ENCODE measurements at places on chromosomes 3 and 15.

GRCh38 chr3:173538410-173538809, 140.9 kb downstream of the NLGN1 start:
- no peaks in the 10 kb centered on the region for H3K27me3 ChIP-seq
- H3K4me3 ChIP-seq: no peak overlapping the region
- H3K4me1 ChIP-seq: no peaks in the 10 kb centered on the region
- H3K36me3 ChIP-seq: no peaks in the 10 kb centered on the region
- H3K27ac ChIP-seq: no peak overlapping the region

- no peak for DNase-seq
- no peak overlapping the region for H3K27ac ChIP-seq
- H3K36me3 ChIP-seq: no peaks in the 10 kb centered on the region
- no peaks in the 10 kb centered on the region for H3K4me1 ChIP-seq
- no peaks in the 10 kb centered on the region for H3K27me3 ChIP-seq
- no peak overlapping the region for H3K4me3 ChIP-seq
Measured at GRCh38 chr15:32998979-32999672, 195.4 kb downstream of the FMN1 start.

DNA sequence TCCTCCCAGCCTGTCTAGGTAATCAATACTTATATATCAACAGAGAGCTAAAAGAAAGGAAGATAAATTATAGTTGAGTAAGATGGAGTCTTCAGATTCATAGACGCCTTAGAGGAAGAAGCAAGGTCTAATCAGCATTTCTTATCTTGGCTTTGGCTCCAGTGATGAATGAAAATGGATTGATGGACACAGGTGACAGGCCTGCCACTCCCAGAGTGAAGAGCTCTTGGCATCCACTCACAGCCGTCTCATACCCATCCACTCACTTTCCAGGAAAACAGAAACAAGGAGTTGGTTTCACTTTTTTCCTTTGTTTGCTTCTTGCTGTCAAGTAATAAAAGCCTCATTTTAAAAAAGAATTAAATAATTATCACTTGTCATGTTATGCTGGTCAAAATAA, 168.2 kb downstream of the MFSD1 start:
- no peaks in the 10 kb centered on the region for H3K4me1 ChIP-seq
- no peak overlapping the region for H3K4me3 ChIP-seq
- H3K27me3 ChIP-seq: no peaks in the 10 kb centered on the region
- DNase-seq: no peak
- no peaks in the 10 kb centered on the region for H3K36me3 ChIP-seq
- no peak overlapping the region for H3K27ac ChIP-seq

- no peak overlapping the region for H3K4me3 ChIP-seq
- H3K4me1 ChIP-seq: no peaks in the 10 kb centered on the region
- no peaks in the 10 kb centered on the region for H3K27me3 ChIP-seq
Measured at GRCh38 chr3:90040554-90040953, 933.1 kb downstream of the EPHA3 start.

- H3K27me3 ChIP-seq: no peaks in the 10 kb centered on the region
- peaks cover 61% of the 10 kb centered on the region for H3K36me3 ChIP-seq
- H3K4me3 ChIP-seq: no peak overlapping the region
- no peak for DNase-seq
- H3K4me1 ChIP-seq: peaks cover 8% of the 10 kb centered on the region
Measured at GRCh38 chr3:66377800-66378199, 123.0 kb downstream of the LRIG1 start.

GRCh38 chr15:44485880-44486279, 51.1 kb upstream of the EIF3J start:
- peaks cover 30% of the 10 kb centered on the region for H3K36me3 ChIP-seq
- H3K27me3 ChIP-seq: no peaks in the 10 kb centered on the region
- no peak overlapping the region for H3K27ac ChIP-seq
- DNase-seq: no peak
- H3K4me1 ChIP-seq: no peaks in the 10 kb centered on the region
- H3K4me3 ChIP-seq: no peak overlapping the region

DNA sequence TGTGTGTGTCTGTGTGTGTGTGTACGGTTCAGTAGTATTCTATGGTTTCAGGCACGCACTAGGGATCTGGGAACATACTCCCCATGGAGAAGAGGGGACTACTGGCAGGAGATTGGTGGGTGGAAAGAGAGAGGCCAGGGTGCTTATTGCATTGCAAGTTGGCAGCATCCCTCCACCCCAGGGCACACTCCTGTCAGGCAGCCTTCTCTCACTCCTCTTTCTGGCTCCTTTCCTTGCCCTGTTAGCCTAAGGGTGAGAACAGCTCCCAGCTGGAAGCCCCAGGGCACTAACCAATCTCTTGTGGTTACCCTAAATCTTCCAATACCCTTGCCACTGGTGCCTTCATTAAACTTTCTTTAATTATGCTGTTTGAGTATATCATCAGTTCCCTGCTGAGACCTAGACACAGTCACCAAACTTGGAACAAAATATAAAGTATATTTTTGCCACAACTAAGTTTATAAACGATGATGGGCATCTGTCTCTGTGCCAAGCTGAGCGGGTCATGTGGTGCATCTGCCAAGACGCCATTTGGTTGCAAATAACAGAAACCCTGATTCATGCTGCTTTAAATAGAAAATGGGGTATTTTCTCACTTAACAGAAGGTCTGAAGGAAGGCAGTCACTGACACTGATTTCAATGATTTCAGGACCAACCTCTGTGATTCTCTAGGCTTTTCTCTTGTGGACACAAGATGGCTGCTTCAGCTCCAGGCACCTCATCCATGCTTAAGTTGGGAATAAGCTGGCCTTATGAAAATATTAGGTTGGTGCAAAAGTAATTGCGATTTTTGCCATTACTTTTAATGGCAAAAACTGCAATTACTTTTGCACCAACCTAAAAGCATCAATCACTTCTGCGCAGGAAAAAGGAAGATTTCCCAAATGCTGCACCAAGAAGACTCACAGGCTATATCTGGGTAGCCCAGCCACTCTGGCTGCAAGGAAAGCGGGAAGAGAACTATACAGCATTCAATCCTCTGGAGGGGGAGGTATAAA, 476.9 kb upstream of the PROK2 start:
- peaks cover 27% of the 10 kb centered on the region for H3K4me1 ChIP-seq
- H3K4me3 ChIP-seq: no peak overlapping the region
- H3K27me3 ChIP-seq: no peaks in the 10 kb centered on the region
- peak overlapping the region; percentile 51 for H3K27ac ChIP-seq
- DNase-seq: no peak

- H3K4me1 ChIP-seq: no peaks in the 10 kb centered on the region
- H3K27me3 ChIP-seq: no peaks in the 10 kb centered on the region
- no peak overlapping the region for H3K4me3 ChIP-seq
- no peak overlapping the region for H3K27ac ChIP-seq
- H3K36me3 ChIP-seq: peaks cover 16% of the 10 kb centered on the region
- DNase-seq: no peak
Measured at GRCh38 chr15:42843699-42844098, 76.9 kb downstream of the TTBK2 start.

- no peak for DNase-seq
- no peak overlapping the region for H3K4me3 ChIP-seq
- H3K27me3 ChIP-seq: no peaks in the 10 kb centered on the region
- H3K36me3 ChIP-seq: no peaks in the 10 kb centered on the region
- H3K4me1 ChIP-seq: no peaks in the 10 kb centered on the region
- no peak overlapping the region for H3K27ac ChIP-seq
Measured at GRCh38 chr15:69548395-69549180, 96.0 kb downstream of the RPLP1 start.

DNA sequence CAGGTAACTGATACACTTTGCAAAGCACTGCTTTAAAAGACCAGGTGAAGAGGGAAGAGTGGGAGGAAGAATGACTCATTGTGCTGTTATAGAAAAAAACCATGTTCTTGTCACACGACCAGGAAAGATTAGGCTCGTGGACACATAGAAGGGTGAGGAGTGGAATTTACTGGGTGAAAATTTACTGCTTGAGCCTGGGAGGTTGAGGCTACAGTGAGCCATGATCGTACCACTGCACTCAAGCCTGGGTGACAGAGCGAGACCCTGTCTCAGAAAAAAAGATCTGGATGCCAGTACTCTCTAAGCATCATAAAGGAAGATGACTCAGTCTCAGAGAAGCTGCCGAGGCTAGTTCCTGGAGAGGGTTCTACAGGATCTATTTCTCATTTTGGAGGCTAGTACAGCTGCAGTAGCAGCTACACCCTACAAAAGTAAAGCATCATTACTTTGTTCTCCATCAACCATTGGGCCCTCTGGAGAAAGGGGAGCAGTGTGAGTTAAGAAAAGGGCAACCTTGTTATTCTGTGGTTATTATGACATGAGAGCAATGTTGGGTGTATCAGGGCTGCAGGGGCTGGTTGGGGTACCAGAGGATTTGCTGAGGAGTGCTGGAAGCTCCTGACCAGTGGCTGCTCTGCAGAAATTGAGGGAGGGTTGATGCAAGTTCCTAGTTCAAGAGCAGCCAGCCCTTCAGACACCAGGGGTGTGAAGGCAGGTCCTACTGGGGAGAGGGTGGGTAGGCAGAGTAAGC, 75.4 kb downstream of the CMTM8 start:
- no peaks in the 10 kb centered on the region for H3K4me1 ChIP-seq
- DNase-seq: no peak
- no peaks in the 10 kb centered on the region for H3K36me3 ChIP-seq
- no peak overlapping the region for H3K4me3 ChIP-seq
- H3K27me3 ChIP-seq: no peaks in the 10 kb centered on the region

DNA sequence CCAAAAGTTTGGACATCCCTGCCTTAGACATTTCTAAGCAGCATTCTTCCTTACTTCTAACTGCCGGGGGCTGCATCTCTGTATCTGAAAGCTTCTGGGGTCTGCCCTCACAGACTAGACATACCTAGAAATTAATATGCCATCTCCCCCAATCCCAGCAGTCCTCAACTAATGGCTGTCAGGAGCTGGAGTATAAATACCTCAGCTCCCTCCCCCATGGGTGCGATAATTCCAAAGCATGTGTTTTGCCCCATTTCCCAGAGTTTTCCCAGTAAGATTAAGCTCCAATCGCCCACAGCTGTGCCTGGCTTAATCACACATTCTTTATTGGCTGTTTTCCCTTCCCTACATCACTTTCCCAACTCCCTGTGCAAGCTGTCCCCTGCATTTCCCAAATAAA, 13.8 kb upstream of the VPS8 start:
- H3K4me1 ChIP-seq: no peaks in the 10 kb centered on the region
- H3K36me3 ChIP-seq: no peaks in the 10 kb centered on the region
- H3K4me3 ChIP-seq: no peak overlapping the region

GRCh38 chr3:188869628-188870027, 302.1 kb upstream of the TPRG1 start:
- no peak overlapping the region for H3K4me3 ChIP-seq
- no peaks in the 10 kb centered on the region for H3K4me1 ChIP-seq
- H3K27me3 ChIP-seq: no peaks in the 10 kb centered on the region
- no peak overlapping the region for H3K27ac ChIP-seq

- H3K4me3 ChIP-seq: no peak overlapping the region
- H3K27ac ChIP-seq: no peak overlapping the region
- DNase-seq: no peak
- H3K4me1 ChIP-seq: no peaks in the 10 kb centered on the region
- H3K36me3 ChIP-seq: no peaks in the 10 kb centered on the region
Measured at GRCh38 chr3:69250014-69250413, 127.6 kb upstream of the LMOD3 start.

DNA sequence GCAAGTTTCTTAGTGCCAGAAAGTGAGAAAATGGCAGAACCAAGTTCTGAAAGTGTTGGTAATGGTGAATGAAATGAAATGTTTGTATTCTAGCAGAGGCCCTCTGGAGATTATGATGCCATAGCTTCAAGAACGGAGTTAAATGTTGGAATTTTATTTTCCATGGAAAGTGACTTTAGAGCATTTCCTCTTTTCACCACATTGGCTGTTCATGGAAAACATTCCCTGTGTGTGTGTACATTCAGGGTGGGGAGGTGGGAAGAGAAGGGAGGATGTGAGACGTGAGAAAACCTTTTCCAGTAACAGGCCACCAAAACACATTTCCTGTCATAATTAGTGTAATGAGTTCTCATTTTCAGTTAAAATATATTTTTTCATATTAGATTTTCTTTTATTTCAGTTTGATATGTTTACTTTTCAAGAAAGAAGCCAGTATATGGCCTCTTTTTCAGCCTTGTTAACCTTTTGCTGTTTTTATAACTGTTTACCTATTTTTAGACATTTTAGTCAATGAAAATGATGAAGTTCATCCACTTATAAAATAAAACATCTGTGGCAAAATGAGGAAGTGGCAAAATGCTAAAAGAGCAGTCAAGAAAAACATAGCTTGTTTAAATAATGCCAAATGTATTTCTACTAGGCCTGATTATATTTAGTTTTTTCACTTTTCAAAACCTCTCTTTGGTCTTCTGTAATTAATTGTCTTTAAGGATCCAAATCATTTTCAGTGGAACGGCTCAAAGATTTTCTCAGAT, 21.6 kb downstream of the SAMMSON start:
- H3K27ac ChIP-seq: peak overlapping the region; percentile 37
- no peaks in the 10 kb centered on the region for H3K36me3 ChIP-seq
- no peak for DNase-seq
- no peak overlapping the region for H3K4me3 ChIP-seq

GRCh38 chr15:68782589-68783161, 38.0 kb downstream of the ANP32A start:
- H3K4me1 ChIP-seq: no peaks in the 10 kb centered on the region
- peak; percentile 59 for DNase-seq
- H3K27ac ChIP-seq: no peak overlapping the region
- H3K36me3 ChIP-seq: peaks cover 87% of the 10 kb centered on the region
- no peaks in the 10 kb centered on the region for H3K27me3 ChIP-seq

DNA sequence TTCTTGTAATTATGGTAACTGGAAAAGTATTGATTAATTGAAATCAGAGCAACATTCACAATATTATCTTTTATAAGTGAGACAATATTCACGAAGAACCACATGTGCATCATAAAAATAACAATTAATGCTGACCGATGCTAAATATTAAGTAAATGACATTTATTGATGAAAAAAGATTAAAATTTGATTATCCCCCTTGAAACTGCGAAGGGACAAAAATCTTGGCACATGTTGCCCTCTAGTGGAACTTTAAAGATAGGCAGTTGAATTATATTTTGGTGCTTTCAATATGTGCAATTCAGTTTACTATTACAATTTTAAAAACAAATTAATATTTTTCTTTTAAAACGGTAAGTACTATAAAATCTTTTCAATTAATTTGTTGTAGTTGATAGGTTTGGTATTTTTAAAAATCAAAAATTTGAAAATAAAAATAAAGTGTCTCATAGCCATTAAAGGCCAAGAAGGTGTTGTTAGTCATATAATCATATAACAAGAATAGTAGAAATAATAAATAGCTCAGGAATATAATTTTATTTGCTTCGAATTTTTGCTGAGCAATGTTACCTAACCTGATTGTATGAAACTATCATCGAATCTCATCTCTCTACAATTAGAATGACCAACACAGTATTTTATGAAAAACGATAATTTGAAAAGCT, 270.2 kb downstream of the ROBO1 start:
- no peak for DNase-seq
- H3K4me1 ChIP-seq: no peaks in the 10 kb centered on the region
- no peak overlapping the region for H3K4me3 ChIP-seq

DNA sequence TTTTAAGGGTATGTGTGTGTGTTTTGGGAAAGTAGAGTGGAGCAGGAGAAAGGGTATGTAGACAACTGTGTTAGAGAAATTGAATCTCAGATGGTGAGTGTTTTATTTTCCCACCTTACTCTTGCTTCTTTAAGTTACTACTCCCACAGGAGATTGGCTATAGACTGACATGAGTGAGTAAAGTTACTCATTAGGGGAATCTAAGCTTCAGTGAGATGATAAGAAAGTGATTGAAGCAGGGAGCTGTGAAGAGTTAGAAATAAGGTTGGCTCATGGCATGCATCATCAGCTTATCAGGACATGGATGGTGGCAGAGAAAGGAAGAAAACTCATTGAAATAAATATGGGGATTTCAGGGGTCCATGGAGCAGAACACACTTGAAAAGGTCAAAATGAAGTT, 88.9 kb downstream of the MBNL1 start:
- peak overlapping the region; percentile 42 for H3K27ac ChIP-seq
- H3K27me3 ChIP-seq: no peaks in the 10 kb centered on the region
- DNase-seq: no peak

Data from tibial artery (tissue), 4 donors.